Activated CD8-positive, alpha-beta memory T cell treated with anti-CD3 and anti-CD28 coated beads, Interleukin-2, amount 10 ng/mL, durations not matched to agents 7 days and 5 days (primary cell): ENCODE measurements at places on chromosomes 4 and X. TPM values are rescaled to one million over a fixed set of nuclear protein-coding genes. Genes with fewer than 3 reads are reported as not detected.

Gene MAOA
- total RNA-seq = 2.6 TPM

DNA sequence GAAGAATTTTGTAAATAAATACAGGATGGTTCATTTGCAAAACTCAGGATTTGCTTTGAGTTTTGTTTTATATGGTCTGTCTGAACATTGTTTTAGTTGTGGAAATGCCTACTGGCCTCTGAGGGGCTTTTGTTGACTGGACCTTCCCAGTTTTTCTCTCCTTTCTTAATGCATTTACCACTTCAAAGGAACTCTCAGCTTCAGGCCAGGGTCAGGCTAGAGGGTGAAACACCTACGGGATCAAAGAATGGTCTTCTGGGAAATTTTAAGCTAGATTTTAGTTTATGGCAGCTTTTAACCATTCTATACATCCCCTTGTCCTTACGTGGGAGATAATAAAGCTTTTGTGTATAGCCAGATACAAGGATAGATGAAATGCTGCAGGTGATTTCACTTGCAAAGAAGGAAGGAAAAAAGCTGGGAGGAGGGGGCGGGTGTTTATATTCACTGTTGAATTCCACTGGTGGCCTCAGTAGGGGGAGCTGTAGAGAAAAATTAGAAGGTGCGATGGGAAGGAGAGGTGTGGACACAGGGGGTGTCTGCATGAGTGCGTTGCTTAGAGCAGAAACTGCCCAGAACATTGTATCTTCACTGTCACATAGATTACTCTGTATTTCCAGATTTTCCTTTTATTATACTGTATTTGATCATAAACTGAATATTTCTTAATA, 151.8 kb downstream of the TSPAN5 start:
- H3K4me3 ChIP-seq = no peak overlapping the region
- peaks cover 26% of the 10 kb centered on the region for H3K4me1 ChIP-seq
- no peak for DNase-seq
- no peak overlapping the region for H3K27ac ChIP-seq

Gene KCND1
- 2.9 TPM for total RNA-seq

Gene BEND2
- not detected for total RNA-seq

DNA sequence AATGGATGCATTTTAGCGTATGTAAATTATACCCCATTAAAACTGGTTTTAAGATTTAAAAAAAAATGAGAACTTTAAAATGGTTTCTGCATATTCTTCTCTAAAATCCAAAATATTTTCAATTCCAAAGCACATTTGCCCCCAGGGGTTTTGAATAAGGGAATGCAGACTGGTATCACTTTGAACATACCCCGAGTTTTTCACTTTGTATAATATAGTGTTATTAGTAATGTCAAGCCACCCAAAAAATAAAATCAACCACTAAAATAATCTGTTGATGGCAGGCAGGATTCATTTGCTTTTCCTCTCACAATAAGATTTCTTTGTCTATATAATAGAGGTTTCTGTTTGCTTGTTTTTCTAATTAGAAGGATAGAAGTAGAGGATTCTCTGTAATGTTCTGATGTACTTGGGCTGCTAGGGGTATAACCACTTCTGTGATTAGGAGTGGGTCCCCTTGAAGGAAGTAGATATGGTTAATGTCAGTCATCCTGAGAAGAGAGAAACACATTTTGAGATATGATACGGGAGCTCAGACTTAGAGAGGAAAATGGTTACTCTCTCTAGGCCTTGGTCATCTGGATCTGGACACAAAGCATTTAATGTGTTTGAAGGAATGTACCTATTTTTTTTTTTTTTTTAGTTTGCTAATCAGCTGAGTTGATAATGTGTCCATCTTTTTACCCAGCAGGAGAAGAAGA, 9.3 kb upstream of the LIN54 start:
- H3K27ac ChIP-seq = peak overlapping the region; percentile 39
- peaks cover 12% of the 10 kb centered on the region for H3K4me1 ChIP-seq
- DNase-seq = no peak

DNA sequence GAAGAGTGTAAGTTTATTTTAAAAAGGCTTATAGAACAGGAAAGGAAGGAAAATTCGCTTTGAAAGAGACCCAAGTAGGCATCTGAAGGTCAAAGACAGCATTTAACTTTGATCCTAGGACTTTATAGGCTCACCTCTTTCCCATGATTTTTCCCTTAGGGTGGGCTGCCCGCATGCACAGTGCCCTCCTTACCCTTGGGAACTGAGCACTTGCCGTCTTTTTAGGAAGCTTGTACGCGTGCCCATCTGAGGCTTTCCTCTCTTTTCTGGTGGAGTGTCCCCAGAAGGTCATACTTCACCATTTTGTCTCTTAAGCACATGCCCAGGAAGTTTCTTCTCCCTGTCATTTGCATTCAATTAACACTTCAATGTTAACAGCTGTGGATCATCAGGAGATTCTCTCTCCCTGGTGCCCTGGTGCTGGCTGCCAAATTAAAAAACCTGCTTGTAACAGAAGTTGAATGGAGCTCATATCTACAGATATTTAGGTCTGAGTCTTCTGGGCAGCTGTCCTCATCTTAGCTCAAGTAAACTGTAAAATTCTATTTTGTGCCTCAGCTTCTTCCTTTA, 38.4 kb upstream of the IL9R start:
- no peak for DNase-seq
- H3K27ac ChIP-seq = no peak overlapping the region

DNA sequence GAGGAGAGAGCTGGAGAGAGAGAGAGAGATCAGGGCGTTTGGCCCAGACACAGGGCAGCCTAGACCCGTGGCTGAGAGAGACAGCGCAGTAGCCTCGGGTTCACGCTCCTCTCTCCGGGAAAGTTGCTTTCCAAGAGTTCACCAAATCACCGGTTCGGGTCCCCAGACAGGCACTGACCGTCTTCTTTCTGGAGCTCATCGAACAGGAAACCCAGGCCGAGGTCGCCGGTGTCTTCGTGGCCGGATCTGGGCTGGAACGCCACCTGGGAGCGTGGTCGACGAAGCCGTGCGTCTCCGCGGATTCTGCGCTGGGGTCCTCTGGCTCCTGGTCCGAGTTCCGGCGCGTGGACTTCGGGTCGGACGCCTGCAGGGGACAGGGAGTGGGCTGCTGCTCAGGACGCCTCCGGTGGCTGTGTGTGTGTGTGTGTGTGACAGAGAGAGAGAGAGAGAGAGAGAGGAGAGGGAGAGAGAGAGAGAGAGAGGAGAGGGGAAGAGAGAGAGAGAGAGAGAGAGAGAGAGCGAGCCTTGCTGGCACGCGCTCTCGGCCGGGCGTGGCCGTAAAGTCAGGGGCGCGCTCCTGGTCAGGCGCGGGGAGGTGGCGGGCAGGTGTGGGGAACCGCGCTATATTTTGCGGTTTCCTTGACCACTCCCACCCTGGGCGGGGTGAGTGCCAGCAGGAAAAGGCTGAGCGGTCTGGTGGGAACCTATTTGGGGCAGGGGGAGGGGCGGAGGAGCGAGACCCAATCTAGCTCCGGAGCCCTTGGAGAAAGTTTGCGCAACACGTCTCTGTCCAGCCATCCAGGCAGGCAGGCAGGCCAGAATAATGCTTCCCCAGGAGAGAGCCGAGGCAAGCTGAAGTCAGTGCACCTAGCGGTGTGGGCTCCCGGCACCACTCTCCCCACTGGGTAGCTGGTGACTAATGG, 62.1 kb downstream of the RHOXF2B start:
- peaks cover 67% of the 10 kb centered on the region for H3K27me3 ChIP-seq
- H3K4me3 ChIP-seq = peak overlapping the region; percentile 58
- H3K36me3 ChIP-seq = no peaks in the 10 kb centered on the region
- peak overlapping the region; percentile 67 for H3K27ac ChIP-seq
- no peak for DNase-seq
- H3K4me1 ChIP-seq = peaks cover 14% of the 10 kb centered on the region

GRCh38 chr4:109967798-109968520, 55.3 kb downstream of the EGF start:
- no peak for DNase-seq
- no peak overlapping the region for H3K4me3 ChIP-seq
- peaks cover 15% of the 10 kb centered on the region for H3K4me1 ChIP-seq
- H3K36me3 ChIP-seq = no peaks in the 10 kb centered on the region
- H3K27ac ChIP-seq = no peak overlapping the region
- peaks cover 38% of the 10 kb centered on the region for H3K27me3 ChIP-seq

Gene TLR3
- total RNA-seq = 1.5 TPM

DNA sequence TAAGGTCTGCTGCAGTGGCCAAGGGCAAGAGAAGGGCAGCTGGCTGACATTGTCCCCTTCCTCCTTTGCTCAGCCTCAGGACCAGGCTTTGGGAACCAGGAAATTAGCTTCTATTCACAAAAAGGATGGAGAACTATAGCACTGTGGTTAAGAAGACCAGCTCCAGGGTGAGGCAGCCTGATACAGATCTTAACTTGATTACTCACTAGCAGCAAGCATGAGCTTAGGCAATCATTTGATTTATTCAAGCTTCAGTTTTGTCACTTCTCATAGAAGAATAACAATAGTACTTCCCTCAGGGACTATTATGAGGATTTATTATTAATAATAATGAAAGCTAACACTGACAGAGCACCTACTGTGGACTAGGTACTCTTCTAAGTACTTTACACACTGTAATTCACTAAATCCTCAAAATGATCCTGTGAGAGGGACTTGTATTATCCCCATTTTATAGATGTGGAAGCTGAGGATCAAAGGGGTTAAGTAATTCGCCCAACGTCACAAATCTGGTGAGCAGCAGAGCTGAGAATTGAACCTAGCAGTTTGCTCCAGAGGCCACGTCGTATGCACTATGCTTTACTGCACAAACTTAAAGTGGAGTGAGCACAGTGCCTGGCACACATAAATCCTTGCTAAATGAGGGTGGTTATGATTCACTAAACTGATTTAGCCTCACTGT, 130.4 kb upstream of the PAK3 start:
- DNase-seq = no peak
- H3K27me3 ChIP-seq = no peaks in the 10 kb centered on the region
- no peak overlapping the region for H3K27ac ChIP-seq
- H3K4me3 ChIP-seq = no peak overlapping the region
- no peaks in the 10 kb centered on the region for H3K4me1 ChIP-seq

Gene RTL3
- 0.14 TPM for total RNA-seq
